ENCODE measurements at places on chromosomes 6 and 20. TPM values are rescaled to one million over a fixed set of nuclear protein-coding genes. Genes with fewer than 3 reads are reported as not detected.

The SMPDL3A gene
- not detected for polyA plus RNA-seq

- no peak overlapping the region for H3K4me3 ChIP-seq
- no peak overlapping the region for H3K27ac ChIP-seq
- peaks cover 15% of the 10 kb centered on the region for H3K4me1 ChIP-seq
- DNase-seq, result peak; percentile 76
Observed at GRCh38 chr20:64057628-64058498, 5.1 kb upstream of the TCEA2 start.

DNA sequence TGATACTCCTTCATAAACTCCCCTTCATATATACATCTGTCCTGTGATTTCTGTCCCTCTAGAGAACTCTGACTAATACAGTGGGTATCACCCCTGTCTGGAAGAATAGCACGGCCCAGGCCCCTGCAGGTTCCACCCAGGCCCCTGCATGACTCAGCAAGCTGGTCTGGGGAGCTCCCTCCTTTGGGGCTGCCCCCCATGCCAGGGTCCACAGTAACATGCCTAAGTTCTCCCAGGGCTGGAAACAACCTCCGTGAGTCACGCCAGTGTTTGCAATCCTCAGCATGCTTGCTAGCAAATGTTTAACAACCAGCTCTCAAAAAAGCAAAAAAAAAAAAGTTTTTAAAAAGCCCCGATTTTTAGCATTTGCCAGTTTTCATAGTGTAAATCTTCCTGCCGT lies 134.3 kb upstream of the CDH4 start:
- no peak for DNase-seq
- no peaks in the 10 kb centered on the region for H3K36me3 ChIP-seq
- no peaks in the 10 kb centered on the region for H3K4me1 ChIP-seq
- H3K4me3 ChIP-seq, result no peak overlapping the region
- no peaks in the 10 kb centered on the region for H3K27me3 ChIP-seq

DNA sequence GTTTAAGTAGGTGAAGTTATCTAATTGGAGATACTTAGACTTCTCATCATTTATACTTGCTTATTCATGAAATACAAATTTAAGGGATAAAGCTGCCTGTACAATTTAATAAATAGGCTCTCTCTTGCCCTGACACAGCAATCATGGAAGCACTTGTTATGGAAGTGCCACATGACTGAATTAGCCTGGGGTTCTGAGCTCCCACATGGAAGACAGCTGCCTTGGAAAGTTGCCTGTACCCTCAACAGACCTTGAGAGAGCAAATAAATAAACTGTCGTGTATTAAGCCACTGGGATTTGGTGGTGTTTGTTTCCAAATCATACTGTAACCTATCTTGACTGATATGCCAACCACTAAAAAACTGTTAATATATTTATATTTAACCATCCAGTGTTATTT lies 87.0 kb upstream of the RSPO3 start:
- DNase-seq, result no peak
- no peaks in the 10 kb centered on the region for H3K27me3 ChIP-seq
- no peaks in the 10 kb centered on the region for H3K4me1 ChIP-seq
- no peak overlapping the region for H3K27ac ChIP-seq
